ENCODE measurements at places on chromosomes 5 and 9.

GRCh38 chr9:135850737-135851136 is 56.6 kb downstream of the CAMSAP1 start:
- peak; percentile 12 for DNase-seq

GRCh38 chr5:155799308-155799707 is 527.7 kb upstream of the SGCD start:
- no peak for DNase-seq

- DNase-seq: no peak
These were observed 167.8 kb upstream of the CCNG1 start for GRCh38 chr5:163269624-163270023.

- no peak for DNase-seq
These were observed 5.0 kb downstream of the SRD5A1 start for GRCh38 chr5:6638236-6638635.

DNA sequence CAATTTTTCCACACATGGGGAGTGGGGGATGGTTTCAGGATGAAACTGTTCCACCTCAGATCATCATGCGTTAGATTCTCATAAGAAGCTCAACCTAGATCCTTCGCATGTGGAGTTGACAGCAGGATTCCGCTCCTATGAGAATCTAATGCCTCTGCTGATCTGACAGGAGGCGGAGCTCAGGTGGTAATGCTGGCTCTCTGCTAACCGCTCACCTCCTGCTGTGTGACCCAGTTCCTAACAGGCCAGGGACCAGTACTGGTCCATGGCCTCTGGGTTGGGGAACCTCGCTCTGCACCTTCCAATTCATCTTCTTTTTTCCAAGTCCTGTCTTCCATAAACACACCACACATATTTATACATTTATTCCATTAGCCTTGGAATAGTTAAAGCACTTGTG is 33.0 kb downstream of the POU5F2 start:
- no peak for DNase-seq

- DNase-seq: no peak
These were observed 264.0 kb upstream of the MEF2C start for GRCh38 chr5:89147031-89147430.

GRCh38 chr9:122134822-122135528 is 24.6 kb downstream of the NDUFA8 start:
- no peak for DNase-seq

DNA sequence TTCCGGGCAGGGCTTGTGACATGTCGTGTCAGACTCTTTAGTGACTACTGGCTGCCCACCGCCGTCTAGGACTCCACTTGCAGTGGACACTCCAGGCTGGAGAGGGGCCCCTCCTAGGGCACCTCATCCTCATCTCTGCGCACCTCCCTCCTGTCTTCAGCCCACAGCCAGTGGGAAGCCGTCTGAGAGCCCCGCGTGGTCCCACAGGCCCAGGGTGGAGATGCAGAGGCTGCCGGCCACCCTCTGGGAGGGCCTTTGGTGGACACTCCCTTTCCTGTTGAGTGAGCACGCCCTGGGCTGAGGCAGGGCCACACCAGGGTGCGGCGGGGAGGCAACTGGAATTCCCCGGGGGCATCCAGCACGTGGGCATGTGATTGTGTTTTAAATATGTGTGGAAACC is 80.5 kb downstream of the IRX2 start:
- DNase-seq: no peak

GRCh38 chr5:148910686-148911361 is 84.4 kb downstream of the ADRB2 start:
- DNase-seq: no peak

GRCh38 chr5:159345336-159345735 is 15.0 kb upstream of the IL12B start:
- DNase-seq: no peak

DNA sequence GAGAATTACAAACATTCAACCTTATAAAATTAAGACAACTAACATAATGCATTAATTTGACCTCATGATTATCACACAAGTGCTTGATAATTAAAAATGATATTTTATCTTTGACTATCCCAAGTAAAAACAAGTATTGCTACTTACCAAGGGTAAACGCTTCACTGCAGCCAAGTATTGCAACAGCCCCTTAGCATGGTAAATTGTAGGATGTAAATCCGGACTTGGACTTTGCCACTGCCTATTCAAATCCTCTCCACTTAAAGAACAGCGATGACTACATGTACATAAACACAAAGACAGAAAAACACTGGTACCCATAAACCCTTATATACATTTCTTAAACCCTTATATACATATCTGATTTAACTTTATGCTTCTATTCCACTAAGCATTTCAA is 155.1 kb downstream of the AGTPBP1 start:
- DNase-seq: no peak

DNA sequence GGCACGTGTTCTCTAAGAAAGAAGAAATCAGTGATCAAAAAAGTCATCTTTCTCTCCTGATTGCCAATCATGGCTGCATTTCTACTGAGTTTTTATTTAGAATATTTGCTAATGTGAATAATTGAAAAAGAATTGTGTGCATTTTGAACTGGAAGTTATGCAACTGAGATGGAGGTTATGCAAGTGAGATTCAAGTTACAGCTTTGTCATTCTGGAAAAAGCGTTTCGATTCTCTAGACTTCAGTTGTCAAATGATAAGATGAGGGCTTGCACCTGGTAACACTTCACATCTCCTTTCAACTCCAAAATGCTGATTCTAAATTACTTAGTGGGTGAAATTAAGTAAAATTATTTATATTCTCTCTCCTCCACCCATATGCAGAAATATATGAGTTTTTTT is 36.4 kb downstream of the C6 start:
- no peak for DNase-seq

GRCh38 chr9:85744480-85744879 is 2.7 kb upstream of the AGTPBP1 start:
- no peak for DNase-seq

GRCh38 chr5:175133185-175133584 is 310.8 kb downstream of the DRD1 start:
- DNase-seq: no peak

DNA sequence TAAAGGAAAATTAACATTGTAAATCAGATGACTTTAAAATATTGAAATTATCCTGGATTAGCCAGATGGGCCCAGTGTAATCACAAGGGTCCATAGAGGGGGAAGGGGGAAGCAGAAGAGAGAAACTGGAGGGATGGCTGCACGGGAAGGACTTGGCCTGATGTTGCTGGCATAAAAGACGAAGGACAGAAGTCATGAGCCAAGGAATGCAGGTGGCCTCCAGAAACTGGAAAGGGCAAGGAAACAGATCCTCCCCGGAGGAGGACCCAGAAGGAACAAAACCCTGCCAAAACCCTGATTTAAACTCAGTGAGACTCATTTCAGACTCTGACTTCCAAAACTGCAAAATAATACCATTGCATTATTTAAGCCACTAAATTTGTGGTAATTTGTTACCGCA is 100.2 kb downstream of the ADAMTS2 start:
- DNase-seq: no peak

- no peak for DNase-seq
These were observed 10.3 kb downstream of the TTC23L start for GRCh38 chr5:34849253-34849652.

- no peak for DNase-seq
These were observed 31.7 kb downstream of the SARDH start for GRCh38 chr9:133706307-133707050.

- DNase-seq: no peak
These were observed 58.3 kb upstream of the LHFPL2 start for GRCh38 chr5:78706825-78707224.

- no peak for DNase-seq
These were observed 379.0 kb upstream of the SLC30A5 start for GRCh38 chr5:68714810-68715209.

- DNase-seq: no peak
These were observed 7.1 kb downstream of the PLCXD3 start for GRCh38 chr5:41503310-41503709.

DNA sequence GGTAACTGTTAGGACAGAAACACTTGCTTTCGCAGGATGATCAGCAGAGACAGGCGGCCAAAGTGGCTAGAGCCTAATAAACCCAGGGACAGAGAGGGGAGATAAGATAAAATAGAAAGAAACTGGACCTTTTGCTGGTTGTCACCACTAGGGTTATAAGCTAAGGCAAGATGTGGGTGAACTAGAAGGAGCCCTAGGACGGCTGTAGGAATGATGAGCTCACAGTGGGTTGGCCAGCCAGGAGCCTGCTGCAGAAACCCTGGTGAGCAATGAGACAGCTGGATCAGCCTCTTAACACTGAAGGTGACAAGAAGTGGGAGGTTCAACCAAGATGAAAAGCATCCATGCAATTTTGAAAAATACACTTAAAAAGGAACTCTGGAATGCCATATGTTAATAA is 13.5 kb downstream of the CTNND2 start:
- DNase-seq: no peak

DNA sequence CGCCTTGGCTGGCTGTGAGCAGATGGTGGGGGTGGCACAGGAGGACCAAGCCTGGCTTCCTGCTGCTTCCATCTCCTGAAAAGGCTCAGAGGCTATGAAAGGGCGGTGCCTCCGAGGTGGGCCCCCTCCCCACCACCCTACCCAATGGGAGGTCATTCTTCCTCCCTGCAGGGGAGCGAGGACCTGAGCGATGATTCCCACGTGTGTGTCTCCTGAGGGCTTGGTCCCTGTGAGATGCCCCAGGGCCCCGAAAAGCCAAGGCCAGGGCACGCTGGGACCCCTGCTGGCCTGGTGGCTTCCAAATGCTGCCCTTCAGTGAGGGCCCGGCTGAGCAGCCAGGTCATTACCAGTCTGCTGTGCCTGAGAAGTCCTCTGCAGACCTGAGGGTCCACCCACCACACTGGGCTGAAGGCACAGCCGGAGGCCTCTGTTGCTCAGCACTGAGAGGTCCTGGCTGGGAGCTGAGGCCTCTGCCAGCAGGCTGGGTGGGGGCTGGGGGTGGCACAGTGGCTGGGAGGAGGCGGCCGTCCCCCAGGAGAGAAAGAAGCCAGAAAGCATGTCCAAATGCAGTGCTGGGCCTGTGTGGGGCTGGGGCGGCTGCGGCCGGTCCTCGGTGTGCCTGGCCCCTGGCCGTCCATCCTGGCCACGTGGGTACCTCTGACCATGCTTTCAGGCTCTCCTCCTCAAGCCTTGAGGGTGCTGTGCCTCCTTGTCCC is 14.0 kb upstream of the SLC6A19 start:
- no peak for DNase-seq

DNA sequence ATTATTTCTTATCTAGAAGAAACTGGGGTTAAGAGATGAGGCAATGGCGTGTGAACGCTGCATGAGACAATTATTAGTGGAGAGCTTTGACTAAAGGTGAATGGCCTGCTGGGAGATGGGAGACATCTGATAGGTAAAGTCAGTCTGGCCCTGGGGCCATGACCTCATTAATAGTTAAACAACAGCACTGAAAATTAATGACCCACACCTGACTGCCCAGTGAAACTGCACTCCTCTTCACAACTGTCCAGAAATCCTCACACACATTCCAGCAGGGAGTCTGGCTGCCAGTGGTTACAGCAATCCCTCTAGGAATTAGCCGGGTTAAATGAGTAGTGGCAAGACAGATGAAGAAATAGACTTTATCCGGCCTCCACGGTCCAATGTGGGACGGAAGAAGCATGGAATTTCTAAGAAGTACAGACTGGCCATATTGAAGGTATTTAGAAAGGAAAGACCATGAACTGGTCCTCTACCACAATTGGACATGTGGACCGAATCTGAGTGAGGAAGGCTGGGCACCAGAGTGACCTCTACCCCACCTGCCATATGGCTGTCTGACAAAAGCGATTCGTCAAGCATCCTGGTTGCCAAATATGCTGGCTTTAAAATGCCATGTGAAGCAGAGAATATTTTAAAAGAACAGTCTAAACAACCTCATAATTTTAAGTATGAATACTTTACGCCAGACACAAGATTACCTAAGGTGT is 138.4 kb downstream of the EFNA5 start:
- no peak for DNase-seq

DNA sequence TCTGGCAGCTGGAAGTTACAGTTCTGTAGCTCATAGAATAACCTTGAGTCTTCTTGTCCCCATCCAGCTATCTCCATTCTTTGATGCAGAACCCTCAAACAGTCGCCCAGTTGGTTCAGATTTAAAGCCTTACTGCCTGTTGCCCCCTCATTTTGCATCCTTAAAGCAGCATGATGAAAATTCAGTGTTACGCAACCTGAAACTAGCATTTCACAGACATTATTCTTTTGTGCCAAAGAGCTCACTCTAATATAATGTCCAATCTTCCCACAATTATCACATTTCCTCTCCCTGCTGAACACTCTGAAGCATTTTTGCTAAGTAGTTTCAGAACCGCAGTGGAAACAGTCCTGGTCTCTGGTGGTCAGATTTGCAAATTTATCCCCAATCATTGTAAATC is 318.0 kb downstream of the PSAT1 start:
- no peak for DNase-seq

GRCh38 chr5:107982703-107983425 is 312.1 kb upstream of the EFNA5 start:
- DNase-seq: no peak

GRCh38 chr5:22541037-22541436 is 312.1 kb downstream of the CDH12 start:
- no peak for DNase-seq

DNA sequence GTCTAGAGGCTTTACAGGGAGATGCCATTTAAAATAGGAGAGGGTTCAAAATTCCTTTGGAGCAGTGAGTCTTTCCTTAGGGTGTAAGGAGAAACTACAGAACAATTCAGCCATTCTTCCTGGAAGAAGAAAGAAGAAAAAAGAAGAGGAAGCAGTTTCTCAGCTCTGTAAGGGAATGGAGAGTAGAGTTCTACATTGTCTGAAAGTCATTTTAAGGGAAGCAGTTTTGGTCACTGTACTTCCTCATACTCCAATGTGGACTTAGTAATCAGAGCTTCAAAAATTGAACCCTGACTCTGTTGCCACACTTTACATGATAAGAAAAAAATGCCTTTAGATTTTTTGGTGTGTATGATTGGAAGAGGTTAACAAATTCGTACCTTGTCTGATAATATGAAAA is 122.4 kb downstream of the LRRC70 start:
- no peak for DNase-seq

GRCh38 chr9:35295369-35296036 is 133.7 kb downstream of the UNC13B start:
- DNase-seq: no peak

DNA sequence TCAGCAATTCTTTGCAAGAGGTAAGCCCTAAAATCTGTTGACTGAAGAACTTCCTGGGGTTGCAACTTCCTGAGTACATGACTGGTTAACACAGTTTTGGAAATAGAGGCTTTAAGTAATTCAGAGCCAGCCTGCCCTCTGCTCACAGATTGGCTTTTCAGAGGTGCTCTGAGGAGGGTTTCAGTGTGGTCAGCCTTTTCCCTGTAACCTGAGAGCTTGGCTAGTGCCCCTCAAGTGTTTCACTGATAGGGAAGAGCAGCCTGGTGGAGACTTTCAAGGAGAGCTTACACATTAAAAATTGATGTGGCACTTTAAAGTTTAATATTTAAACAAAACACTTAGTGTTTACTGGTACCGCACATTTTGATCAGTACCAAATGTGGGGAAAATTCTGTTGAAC is 56.7 kb upstream of the FOXB2 start:
- DNase-seq: no peak

- DNase-seq: no peak
These were observed 266.2 kb downstream of the TRIM32 start for GRCh38 chr9:116953271-116953670.

- no peak for DNase-seq
These were observed 10.3 kb upstream of the CCIN start for GRCh38 chr9:36158917-36159316.

Measured in T-helper 1 cell (primary cell).